Fibroblast of skin of left biceps (primary cell): ENCODE measurements at places on chromosomes 2 and 18.

- DNase-seq, result no peak
Observed at GRCh38 chr2:48589170-48589767, 28.4 kb upstream of the GTF2A1L start.

DNA sequence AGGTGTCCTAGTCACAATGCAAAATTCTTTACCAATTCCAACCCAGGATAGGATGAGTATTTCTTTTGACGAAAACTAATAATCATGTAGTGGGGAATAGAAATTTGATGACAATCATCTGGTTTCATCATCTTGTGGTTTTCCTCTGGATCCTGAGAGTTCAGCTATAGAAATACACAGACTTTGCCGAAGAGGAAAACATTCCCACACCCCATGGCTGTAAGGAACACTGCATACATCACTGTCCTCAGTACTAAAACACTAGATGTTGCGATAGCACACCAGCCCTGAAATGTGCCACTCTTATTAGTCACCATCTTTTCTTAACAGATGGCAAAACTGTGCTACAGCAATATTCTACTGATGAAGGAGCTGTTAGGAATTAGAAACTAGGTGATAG, 29.4 kb downstream of the CERKL start:
- no peak for DNase-seq

DNA sequence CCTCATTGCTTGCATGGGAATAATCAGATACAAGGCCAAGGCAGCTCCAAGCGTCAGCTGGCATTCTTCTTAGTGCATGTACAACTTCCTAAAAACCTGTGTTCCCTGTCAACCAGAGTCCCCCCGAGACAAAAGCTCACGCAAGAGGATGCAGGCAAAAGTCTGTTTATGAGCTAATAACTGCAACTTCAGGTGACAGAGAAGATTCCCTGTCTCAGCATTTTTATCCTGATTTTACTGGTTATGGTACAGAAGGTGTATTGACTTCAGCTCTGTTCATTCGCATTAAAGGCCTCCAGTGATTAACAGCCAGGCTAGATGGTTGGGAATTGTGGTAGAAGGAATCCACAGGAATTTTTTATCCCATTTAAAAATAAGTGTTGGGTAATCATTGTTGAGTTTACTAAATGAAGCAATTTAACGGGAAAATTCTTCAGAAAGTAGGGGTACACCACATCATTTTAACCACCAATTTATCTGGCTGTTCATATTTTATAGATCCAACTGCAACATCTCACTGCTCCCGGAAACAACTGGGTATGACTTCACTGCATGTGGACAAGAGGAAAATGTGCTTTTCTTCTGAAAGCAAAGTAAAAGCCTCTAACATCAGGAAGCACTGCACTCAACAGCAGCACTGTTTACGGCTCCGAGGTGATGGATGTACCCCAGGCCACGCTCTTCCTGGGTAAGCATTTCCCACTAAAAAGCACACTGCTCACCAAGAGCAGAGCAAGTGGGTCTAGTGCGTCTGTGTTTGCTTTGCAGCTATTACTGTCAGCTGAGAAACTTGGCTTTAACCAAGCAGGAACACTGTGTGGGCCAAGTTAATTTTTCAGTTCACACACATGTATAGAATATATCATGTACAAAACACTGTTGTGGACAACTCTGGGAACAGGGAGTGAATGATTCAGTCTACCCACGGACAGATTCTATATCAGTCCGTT, 31.9 kb downstream of the CCBE1 start:
- peak; percentile 64 for DNase-seq

- no peak for DNase-seq
Observed at GRCh38 chr2:144320491-144320890, 199.4 kb downstream of the ZEB2 start.

- no peak for DNase-seq
Observed at GRCh38 chr2:40147360-40147759, 304.5 kb downstream of the SLC8A1 start.

DNA sequence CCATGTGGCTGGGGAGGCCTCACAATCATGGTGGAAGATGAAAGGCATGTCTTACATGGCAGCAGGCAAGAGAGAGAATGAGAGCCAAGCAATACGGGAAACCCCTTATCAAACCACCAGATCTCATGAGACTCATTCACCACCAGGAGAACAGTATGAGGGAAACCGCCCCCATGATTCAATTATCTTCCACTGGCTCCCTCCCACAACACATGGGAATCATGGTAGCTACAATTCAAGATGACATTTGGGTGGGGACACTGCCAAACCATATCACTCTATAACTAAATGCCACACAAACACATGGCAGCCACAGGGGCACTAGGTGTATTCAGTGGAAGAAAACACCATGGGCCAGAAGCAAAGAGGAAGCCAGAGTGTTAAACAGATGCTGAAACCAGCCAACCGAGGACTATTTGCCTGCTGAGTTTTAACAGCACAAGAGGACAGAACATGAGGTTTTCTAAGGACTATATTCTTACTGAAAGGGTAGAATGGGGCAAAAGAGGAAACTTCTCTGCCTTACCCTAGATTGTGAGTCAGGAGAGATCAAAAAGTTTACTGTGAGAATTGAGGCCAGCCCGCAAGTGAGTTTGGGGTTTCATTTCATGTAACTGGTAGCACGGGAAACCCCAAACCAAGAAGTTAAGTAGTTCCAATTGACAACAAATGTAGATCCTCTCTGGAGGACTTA, 49.2 kb downstream of the SIGLEC15 start:
- no peak for DNase-seq

DNA sequence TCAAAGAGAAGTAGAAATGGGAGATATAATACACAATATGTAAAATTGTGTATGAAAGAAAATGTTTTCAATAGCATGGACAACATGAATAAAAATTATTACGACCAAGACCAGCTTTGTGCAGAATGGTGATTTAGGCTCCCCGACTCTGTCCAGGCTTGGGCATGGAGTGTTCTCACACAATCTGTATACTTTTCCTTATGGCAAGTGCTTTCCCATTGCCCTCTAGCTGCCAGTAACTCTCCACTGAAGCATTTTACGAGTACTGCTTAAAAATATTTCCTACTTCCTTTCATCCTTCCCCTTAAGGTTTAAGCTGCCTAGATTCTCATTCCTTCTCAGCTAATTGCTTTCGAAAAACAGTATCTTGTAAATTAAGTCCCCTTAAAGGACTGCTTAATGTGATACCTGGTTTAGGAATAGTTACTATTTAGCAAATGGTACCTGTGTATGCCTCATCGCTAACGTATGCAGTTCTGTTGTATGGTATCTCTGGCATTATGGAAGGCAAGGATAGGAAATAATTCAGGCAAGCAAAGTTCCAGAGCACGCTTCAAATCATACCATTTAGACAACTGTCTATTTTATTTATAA, 714.6 kb downstream of the ERBB4 start:
- no peak for DNase-seq

GRCh38 chr2:113390124-113390849, 47.2 kb upstream of the ZNG1B start:
- peak; percentile 41 for DNase-seq

DNA sequence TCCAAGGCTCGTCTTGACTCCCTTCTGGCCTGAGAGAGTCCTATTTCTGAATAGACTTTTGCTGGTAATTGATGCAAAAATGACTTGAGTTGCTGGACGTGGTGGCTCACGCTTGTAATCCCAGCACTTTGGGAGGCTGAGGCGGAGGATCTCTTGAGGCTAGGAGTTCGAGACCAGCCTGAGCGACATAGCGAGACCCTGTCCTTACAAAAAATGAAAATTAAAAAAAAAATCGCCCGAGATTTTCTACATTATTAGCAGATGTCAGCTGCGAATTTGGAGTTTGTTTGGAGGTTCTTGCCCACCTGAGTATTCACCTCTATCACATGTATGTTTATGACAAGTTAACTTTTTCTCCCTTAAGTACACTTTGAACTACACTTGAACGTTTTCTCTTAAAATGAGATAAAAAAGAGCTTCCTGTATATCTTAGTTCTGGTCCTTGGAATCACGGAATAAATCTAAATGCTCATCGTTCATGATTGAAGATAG, 471 bp upstream of the C2orf42 start:
- DNase-seq, result no peak

GRCh38 chr2:237051861-237052260, 33.8 kb upstream of the COPS8 start:
- DNase-seq, result no peak

GRCh38 chr2:71191570-71191943, 35.3 kb downstream of the PAIP2B start:
- DNase-seq, result no peak

GRCh38 chr2:186696290-186696689, 2.4 kb downstream of the FAM171B start:
- DNase-seq, result no peak

- DNase-seq, result no peak
Observed at GRCh38 chr2:23536326-23536725, 151.3 kb downstream of the KLHL29 start.

DNA sequence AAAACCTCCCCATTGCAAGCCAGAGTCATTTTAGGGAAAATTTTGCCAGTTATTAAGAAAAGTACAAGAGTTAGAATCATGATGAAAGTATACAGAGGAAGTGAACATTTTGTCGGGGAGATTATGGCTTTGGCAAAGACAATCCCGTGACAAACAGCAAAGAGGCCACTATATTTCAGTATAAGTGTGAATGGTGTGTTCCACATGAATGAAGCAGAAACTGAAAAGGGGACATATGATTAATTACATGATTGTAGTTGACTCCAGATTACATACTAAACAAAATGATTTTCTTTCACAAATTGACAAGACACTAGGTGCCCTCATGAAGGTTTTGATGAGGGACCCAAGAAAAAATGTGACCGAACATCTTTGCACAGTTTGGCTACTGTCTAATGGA, 42.0 kb downstream of the SP140 start:
- DNase-seq, result no peak

DNA sequence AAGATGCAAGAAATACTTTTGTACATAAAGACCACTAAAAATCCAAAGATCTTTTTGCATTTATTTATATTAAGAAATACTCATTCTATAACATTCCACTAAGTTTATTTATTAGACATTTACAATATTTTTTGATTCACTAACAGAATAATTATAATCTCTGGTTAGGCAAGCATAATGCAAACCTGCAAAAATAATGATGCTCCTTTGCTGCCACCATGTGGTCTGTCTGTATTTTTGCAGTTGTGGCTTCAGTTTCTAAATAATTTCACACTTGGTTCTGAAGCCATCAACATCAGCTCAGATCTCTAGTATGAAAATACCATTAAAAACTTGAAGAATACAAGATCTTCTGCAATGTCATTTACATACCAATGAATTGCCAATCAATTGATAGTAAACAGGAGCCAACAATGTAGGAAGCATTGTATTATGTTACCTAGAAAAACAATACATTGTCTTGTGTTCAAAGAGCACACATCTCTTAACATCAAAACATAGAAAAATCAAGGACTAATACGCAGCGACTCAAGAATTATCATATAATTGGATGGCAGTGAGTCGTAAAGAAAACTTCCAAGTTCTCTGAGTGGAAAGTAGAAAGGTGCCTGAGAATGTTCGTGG, 28.8 kb upstream of the WDR75 start:
- no peak for DNase-seq

GRCh38 chr18:3855966-3856365, 406.0 kb downstream of the TGIF1 start:
- DNase-seq, result no peak

- DNase-seq, result no peak
Observed at GRCh38 chr2:85401464-85401805, 8.7 kb downstream of the CAPG start.

- DNase-seq, result no peak
Observed at GRCh38 chr18:35415511-35416073, 38.5 kb upstream of the ZNF396 start.

DNA sequence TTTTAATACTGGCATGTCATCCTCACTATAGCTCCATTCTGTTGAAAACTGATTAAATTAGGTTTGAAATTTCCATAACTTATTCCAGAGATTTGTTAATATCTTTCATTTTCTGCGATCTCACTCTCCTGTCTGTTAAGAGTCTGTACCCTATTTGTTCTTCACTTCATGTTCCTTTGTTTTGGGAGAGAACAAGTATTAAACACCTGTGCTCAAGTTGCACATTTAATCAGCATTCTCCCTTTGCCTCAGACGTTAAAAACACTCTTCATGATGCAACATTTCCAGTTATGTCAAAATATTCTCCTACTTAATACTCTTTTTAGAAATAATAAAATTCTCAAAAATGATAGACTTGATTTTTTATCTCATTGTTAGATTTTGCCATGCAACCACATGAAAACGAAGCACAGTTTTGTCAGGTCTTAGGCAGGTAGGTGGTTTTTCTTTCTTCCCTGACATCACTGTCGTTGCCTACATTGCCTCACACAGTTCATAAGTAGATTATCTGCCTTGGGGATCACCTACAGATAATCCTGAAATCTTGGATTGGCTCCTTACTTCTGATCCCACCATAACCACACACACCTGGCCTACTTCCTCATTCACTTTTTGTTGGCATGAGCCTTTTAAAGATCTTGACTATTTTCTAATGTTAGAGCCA, 109.9 kb downstream of the GAREM1 start:
- DNase-seq, result no peak

DNA sequence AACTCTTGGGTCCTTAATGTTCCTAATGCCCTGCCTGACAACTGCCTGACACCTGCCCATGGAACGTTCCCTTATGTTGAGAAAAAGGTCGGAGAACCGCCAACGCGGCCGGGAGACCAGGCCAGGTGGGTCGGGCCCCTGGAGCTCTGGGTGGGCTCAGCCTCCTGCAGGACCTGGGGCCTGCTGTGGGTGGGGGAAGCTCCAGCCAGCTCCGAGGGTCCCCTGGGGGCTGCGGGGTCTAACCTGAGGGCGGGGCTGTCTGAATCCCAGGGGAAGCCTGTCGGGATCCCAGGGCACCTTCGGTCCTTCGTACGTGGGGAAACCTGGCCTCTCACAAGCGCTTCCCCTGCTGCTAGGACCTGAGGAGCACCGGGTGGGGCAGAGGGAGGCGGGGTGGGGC, 296.0 kb downstream of the NDUFA10 start:
- DNase-seq, result no peak

DNA sequence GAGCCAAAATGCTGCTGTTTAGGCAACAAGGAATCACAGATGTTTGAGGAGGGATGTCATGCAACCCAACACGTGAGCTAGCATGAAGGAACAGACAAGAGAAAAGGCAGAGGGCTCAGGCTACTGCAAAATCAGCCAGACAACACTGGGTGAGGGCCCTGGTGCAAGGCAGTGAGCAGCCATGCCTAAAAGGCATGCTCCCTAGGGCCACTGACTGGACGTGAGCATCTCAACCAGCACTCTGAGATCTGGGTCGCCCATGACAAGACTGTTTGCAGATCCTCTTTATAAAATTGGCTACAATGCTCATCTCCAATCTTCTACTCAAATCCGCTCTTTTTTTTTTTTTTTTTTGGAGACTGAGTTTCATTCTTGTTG, 49.1 kb downstream of the KIAA2012 start:
- no peak for DNase-seq
